ENCODE measurements at places on chromosomes 3 and 15.
A peak's percentile ranks its signal among the peaks of the same experiment; 100 is the strongest.

DNA sequence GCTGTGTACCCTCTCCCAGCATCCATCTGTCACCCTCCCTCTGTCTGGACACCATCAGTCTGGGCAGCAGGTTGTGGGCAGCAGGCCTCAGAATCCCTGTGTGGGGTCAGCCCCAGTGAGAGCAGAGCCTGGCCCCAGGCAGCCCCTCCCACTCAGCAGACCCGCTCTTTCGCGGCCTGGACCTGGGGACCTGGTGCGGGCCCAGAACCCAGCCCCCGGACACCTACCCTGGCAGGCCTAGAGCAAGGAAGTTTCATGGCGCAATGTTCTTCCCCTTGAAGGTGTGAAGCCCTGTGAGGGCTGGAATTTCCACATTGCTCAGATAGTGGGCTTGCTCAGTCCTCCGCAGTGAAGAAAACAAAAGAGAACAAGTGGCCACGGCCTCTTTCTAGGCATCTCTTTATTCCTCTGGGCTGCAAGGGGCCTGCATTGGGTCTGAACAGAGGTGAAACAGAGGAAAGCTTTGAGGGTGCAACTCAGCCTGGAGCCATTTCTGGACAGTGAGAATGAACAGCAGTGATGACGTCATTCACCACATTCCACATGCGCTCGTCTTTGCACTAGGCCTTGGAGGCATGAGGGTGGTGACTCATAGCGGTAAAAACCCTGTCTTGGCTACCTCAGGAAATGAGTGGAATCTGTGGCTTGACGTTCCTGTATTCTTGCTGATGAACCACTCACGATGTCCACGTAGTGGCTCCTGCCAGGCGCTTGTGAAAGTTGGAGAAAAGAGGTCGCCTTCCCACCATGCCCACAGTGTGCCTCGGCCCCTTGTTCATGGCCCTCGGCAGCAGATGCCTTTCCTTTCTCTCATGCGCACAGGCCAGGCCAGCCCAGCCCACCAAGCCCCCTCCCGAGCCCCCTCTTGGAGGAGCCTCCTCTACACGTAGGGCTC, 66.1 kb downstream of the SLC30A4 start:
- peak; percentile 43 for DNase-seq

GRCh38 chr3:119408243-119408950, 55.0 kb downstream of the TMEM39A start:
- no peak for DNase-seq

DNA sequence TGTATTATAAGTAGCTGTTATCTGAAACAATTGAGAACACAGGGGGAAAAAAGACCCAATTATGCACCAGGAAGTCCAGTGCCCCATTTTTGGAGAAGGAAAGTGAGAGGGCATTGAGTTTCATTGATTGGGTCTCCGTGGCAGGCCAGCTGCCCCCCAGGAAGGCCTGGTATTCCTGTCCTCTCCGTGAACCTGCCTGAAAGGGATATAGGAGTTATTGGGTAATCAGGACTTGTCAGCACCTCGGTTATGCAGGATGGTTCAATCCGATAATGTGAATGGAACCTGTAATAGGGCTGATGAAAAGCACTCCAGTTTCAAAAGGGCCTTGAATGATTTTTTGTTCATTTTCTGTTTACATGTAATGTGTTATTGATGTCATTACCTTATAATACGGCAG, 122.0 kb upstream of the RARB start:
- DNase-seq: no peak

DNA sequence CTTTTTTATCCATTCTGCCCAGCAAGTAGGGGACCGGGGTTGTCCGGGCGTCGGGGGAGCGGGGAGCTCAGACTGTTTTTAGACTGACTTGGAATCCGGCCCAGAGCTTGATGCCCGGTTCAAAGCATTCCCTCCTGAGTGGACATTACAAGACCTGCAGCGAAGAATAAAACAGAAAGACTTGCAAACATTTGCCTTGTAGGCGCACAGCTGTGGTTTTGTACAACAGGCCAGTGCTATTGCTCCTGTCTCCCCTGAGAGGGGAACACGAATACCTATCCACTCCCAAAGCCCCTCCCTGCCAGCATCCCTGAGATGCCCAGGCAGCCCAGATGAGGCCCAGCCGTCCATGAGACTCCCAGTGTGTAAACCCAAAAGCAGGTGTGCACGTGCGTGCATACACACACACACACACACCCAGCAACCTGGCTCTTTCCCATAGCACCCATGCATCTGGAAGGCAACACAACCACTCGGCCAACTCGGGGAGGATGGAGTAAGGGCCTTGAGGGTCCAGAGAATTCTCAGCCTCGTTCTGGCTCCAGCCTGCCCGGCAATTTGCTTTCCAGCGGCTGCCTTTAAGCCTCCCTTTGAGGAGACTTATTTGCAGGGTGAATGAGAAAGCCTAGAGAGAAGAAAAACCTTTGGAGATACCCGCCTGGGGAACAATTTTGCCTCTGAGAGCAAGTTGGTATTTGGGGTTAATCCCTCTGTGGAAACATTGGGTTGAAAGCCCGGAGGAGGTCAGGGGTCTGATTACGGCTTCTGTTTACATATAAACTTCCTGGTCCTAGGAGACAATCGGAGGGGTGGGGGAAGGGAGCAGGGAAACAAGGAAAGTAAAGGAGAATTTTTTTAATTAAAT, 161.0 kb upstream of the HES1 start:
- DNase-seq: no peak

GRCh38 chr3:161020256-161020655, 84.9 kb downstream of the B3GALNT1 start:
- DNase-seq: no peak

DNA sequence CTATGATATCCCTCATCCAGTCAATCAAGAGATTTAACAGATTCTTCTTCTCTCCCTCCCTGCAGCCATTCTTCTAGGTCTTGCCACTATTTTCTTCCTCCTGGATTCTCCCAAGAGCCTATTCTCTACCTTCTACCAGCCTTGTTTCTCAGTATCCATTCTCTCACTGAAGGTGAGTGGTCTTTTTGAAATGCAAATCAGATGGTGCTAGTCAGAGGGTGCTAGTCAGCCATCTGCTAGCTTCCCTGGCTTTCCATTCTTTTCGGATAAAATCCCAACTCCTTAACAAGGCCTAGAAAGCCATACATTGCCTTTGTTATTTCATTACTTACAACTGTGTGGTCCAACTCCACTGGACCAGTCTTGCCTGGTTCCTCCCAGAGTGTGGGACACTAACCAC, 734.3 kb upstream of the CFAP20DC start:
- DNase-seq: no peak

GRCh38 chr15:80709542-80709941, 14.4 kb downstream of the ABHD17C start:
- DNase-seq: no peak

DNA sequence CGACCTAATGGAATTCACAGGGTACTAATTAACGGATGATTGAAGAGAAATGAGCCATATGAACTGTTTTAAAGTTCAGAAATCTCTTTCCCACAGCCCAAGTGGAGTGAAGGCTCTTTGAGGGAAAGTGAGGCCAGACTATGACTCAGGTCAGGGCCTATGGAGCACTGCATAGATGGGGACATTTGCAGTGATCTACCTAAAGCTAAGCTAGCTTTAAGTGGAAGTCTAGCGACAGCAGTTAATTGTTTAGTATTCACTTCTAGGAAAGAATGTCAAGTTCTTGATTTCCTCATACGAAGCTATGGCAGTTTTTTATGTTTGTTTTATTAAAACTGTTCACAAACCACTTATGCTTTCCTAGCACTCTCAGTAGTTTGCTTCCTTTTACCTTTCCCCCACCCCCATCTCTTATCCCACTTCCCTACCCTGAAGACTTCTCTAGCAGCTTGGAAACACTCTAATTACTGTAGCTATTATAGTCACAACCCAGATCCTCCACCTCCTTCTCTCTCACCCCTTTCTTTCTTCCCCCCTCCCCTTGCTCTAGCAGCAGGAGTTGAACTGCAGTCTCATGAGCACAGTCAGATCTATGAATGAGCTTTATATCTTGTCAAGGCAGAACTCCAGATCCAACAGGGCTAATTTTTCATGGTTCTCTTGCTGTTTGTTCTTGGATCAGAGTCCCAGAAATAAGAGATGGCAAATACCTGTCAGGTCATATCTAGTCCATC, 6.2 kb downstream of the ZNF609 start:
- DNase-seq: no peak

- DNase-seq: no peak
These were observed 34.1 kb downstream of the CCDC191 start for GRCh38 chr3:114022145-114022802.

GRCh38 chr3:39153977-39154279, 537 bp upstream of the CSRNP1 start:
- no peak for DNase-seq

DNA sequence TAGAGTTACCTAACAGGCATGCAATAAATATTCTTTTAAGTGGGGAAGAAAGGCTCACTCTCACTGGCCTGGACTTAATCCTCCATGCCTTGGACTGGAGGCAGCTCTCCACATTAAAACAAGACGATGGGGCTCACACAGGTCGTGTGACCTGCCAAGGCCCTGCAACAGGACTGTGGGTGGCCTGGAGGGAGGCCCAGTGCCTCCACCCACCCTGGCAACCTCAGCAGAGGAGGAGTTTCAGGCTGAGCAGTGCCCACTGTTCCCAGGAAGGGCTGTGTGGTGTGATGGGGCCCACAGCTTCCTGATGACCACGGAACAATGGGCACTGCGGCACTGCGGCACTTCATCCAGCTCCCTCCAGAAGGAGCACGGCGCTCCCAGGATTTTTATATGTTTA, 5.5 kb downstream of the UROC1 start:
- no peak for DNase-seq

- DNase-seq: no peak
These were observed 40.7 kb downstream of the SERPINI1 start for GRCh38 chr3:167776066-167776685.

DNA sequence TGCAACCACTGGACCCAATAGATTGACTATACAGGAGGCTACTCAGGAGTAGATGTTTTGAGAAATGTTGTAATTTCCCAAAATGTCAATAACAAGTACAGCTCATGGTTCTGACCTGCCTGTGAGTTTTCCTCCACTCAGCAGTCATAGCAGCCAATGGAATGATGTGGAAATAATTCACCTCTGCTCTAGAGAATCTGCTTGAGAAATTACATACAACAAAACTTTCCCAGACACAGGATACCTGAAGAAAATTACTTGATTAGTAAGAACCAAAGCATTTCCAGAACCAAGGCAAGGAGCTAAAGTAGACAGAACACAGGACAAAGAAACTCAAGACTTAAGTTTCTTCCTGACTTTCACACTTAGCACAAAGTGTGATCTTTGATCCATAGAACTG, 218.9 kb upstream of the SETMAR start:
- DNase-seq: no peak

DNA sequence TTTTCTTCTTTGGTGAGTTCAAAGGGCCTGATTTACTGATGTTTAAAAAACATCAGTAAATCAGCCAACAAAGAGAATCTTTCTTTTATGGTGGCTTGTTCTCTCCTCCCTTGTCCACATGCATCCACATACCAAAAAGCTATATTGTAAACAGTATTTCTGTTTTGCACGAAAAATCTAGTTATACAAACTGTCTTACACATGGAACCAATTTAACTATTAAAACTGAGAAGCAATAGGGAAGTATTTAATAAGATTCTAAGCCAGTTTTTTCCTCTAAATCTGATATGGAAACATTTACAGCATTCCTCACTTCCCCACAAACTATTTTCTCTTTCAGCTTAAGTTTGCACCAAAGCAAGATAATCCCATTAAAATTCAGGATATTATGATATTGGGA, 110.8 kb upstream of the ICE2 start:
- DNase-seq: no peak

DNA sequence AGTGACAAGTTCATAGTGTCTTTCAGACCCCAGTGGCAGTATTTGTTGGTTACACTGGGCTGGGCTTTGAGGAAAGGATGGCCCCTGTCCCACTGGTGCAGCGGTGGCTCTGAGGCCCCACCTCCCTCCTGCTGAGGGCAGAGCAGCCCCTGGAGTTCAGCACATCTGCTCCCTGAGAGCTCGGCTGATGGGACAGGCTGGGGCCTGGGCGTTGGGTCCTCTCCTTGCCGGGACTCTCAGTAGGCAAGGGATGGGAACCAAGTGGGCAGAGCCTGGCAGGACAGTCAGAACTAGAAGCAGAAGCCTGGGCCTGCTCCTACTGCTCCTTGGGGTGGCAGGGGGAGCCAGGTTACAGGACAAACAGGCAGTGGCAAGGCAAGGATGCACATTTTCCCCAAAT, 114.5 kb downstream of the NUP210 start:
- no peak for DNase-seq

- no peak for DNase-seq
These were observed 34.8 kb downstream of the ZMAT3 start for GRCh38 chr3:179036626-179037300.

GRCh38 chr15:63050731-63051155, 8.2 kb downstream of the TPM1 start:
- DNase-seq: no peak

- DNase-seq: no peak
These were observed 86.1 kb upstream of the SPATA12 start for GRCh38 chr3:56974247-56974930.

- DNase-seq: no peak
These were observed 214.3 kb upstream of the FEZF2 start for GRCh38 chr3:62587579-62588031.

DNA sequence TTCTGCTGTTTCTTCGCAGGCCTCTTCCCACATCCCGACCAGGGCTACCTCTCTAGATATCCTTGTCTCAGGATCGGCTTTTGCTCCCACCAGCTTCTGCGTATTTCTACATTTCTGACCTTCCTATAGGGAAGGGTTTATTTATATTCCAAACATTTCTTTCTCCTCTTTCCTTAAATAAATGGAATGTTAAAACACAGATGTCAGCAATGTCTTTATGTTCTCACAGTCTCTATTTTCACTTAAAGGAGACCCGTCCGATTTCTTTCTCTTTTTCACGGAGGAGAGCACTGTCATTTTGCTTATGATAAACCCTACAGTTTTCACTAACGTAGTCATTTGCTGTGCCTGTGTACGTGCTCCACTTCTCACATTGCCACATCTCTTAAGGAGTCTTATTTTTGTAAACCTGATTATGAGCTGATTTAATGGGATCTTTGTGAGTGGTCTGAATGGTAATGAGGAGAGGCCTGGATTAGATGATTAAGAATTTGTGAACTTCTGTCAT, 630 bp downstream of the KIF15 start:
- no peak for DNase-seq

DNA sequence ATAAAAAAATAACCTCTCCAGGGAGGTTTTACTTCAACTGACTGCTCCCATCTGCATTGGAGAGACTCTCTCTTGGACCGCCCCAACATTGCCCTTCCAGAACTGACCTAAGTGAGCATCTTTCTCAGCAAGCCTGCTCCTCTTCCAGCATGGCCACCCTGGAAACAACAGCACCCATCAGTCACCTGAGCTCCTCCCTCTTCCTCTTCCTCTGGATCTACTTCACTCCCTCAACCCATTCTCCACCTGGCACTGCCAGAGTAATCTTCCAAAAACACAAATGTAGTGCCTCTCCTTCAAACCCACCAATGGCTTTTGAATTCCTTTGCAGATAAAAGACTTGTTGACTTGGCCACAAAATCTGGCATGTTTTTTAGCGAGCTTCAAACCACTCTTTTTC, 128.8 kb upstream of the NR2F2 start:
- no peak for DNase-seq
